ENCODE measurements at places on chromosomes 1 and 21.

DNA sequence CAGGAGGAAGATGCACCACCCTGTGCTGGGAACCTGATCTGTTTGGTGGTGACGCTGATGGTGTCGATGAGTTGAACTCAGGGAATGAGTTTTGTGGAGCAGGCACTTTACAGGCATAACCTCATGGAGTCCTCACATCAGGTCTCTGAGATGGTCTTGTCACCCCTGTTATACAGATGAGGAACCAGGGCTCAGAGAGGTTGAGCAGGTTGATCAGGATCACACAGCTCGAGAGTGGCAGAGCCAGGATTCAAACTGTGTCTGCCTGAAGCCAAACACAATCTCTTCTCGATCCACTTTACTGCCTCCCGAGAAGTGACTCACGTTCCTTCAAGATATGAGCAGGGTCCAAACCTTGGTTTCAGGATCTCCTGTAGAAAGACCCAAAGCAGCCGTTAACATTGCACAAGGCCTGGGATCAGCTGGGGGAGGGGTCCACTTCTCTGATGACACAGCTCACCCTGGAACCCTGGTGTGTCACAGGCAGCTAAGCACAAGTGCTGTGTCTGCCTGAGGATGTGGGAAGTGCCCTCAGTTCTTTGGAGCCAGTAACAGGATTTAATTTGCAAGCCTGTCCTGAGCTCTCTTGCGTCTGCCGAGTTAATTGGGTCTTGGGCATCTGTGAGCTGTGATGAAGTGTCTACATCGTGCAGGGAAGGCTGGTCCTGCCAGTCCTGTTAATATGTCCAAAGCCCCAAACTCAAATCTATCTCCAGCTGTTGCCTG is 65.4 kb upstream of the STUM start:
- DNase-seq, result no peak

DNA sequence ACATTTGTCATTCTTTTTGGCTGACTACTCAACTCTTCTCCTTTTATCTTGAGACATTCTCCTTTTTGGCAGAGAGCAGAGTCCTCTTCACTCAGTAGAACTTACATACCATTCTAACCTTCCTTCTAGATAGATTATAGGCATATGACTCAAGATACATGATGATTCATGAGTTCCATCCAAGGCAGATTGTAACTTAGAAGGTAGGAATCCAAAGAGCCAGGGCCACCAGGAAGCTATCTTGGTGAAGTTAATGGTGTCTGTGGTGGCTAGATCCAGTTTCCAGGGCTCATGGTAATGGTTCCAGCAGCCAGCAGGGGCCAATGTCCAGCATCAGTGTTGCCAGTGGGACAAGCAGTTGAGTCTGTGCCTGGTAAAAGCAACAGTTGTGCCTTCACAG is 76.1 kb upstream of the KIAA0040 start:
- no peak for DNase-seq

DNA sequence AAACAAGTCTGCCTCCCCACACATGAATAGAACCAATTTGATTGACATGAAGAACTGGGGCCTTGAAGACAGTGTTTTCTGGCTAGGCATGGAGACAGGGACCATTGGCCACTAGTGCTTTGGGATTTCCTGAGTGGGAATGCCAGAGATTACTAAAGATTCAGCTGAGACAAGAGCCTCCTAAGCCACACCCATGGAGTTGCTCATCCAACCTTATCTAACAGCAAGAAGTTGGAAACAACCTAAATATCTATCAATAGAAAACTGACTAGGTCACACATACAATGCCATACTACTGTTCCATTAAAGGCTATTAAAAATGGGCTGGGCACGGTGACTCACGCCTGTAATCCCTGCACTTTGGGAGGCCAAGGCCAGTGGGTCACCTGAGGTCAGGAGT is 184.1 kb downstream of the ZBTB18 start:
- DNase-seq, result no peak

DNA sequence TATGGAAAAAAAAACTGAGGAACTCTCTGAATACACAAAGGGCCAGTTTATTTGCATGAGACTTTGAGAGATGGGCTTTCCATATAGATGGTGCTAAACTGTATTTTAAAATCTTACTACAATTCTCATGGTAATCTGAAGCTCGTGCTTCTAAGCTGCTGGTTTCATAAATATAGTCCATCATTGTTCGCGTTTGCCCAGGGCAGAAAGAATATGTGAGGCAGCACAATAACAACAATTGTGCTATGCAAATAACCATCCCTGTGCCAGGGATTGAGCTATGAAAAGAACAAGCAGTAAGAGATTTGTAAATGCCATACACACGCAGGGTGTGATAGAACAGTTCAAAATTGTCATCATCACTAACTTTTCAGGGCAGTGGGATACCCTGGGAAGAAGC is 4.9 kb upstream of the EPS15 start:
- DNase-seq, result no peak

DNA sequence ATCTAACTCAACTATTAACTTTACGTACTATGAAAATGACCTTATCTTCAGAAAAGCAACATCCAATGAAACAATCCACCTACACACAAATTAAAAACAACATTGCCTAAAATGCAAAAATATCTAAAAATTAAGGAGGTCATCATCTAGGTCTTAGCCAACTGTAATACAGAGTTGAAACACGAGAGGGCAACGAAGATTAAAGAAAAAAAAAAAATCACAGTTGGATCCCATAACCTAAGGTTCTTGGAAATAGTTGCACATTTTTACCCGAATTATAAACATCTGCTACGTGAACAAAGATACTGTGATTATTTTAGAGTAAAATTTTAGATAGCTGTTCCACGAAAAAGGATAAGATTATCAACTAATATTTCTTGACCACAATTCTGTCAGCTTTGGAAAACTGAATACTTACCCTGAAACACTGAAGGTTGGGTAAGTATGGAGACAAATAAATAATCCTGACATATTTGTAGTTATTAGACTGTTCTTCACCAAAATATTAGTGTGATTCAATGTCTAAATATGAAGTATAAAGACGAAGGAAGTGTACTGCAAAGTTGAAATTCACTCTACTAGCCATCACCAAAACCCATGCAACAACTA is 88.0 kb upstream of the AK4 start:
- DNase-seq, result no peak

- DNase-seq, result no peak
Measured at GRCh38 chr21:26032263-26032662, 138.3 kb downstream of the APP start.

- DNase-seq, result no peak
Measured at GRCh38 chr1:224541901-224542630, 74.1 kb upstream of the CNIH3 start.

DNA sequence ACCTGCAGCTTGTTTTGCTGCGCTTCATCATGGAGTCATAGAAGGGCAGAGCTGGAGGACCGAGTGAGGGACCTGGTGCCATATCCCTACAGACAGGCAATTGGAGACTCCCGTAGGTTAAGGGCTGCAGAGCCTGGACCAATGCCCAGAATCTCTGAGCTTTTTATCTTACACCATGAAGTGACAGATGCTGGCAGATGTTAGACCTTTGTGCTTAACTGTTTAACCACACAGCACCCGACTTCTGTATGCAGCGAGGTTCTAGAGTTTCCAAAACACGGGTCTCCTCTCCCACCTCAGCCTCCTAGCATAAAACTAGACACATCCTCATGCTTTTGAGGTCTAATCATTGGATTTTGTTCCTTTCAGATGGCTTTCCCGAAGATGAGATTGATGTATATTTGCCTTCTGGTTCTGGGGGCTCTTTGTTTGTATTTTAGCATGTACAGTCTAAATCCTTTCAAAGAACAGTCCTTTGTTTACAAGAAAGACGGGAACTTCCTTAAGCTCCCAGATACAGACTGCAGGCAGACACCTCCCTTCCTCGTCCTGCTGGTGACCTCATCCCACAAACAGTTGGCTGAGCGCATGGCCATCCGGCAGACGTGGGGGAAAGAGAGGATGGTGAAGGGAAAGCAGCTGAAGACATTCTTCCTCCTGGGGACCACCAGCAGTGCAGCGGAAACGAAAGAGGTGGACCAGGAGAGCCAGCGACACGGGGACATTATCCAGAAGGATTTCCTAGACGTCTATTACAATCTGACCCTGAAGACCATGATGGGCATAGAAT is 47.6 kb downstream of the B3GALT5 start:
- no peak for DNase-seq

DNA sequence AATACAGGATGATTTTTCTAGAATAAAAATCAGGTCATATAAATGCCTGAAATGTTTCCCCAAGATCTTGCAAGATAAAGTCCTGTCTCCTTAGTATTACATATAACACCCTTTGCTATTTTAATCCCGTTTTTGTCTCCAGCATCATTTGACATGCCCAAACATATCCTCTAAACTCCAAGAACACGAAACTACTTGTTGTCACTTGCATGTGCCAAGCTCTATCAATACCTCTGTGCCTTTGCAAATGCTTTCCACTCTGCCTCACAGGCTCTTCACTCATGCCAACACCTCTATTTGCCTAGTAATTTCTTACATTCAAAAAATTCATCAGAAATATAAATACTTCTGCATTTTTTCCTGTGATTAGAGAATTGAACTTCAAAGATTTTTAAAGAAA is 37.9 kb downstream of the LRRIQ3 start:
- no peak for DNase-seq

DNA sequence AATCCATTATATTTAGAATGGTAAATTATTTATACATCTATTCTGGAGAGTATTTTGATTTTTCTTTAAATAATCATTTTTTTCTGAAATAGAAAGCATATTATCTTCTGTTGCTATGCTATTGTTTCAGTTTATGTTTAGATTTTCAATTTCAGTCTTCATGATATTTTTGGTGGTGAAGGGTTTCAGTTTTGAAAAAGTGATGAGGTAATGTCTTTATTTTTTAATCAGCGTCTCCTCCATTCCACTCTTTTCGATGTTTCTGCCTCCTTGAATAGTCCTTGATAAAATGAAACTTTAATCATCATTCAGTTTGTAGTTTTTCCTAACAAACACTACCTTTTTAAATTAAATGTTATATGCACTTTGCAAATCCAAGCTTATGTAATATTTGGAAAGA is 428.6 kb downstream of the PTPRC start:
- no peak for DNase-seq

DNA sequence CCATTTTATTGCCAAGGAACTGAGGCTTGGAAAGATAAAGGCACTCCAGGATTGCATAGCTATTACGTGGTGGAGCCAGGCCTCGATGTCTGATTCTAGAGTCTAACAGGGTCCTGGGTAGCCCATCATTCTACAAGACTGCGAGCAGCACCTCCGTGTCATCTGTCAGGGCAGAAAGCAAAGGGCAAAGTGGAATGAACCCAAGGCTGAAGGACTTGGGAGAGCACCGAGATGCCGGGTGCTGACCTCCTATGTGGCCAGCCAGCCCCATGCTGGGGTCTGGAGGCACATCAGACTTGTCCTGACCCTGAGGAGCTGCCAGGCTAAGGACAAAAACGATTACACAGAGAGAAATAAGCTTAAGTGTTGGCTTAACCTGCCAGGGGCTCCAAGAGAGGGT is 62.3 kb downstream of the MRPL37 start:
- DNase-seq, result no peak

DNA sequence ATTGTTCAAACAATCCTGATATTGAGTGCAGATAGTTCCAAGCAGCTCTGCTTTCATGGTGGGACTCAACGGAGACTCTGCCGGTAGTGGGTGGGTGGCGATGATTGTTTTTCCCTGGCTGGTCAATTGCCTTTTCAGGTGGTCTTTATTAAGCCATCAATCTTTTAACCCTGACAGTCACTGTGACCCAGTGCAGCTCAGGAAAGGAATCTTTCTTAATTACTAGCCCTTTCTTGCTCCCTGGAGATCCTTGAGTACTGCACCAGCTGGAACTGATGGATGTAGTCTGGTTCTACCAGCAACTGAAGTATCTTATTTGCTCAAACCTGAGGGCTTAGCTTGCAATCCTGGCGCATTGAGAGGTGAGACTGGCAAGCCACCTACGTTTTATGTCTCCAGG is 196.4 kb downstream of the PLPP3 start:
- DNase-seq, result no peak

DNA sequence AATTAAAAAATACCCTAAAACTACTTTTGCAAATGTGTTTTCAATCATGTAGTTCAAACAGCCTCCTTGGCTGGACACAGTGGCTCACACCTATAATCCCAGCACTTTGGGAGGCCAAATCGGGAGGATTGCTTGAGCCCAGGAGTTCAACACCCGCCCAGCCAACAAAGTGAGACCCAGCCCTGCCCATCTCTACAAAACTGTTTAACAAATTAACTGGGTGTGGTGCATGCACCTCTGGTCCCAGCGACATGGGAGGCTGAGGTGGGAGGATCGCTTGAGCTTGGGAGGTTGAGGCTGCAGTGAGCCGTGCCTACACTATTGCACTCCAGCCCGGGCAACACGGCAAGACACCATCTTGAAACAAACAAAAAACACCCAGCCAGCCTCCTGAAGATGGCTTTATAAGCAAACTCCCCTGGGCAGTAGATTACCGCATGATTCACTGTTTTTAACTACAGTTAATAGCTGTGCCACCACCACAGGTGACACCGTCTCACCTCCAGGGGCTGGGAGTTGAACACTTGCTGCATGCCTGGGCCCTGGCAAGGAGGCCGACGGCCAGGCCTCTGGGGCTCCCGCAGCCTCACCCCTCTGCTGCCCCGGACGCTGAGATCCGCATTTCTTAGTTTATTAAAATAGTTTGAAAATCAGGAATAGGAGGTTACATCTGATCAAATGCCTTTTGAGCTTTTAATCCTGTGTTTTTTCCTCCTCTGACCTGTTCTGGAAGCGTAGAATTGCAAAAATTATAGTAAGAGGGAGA is 16.2 kb downstream of the PTTG1IP start:
- DNase-seq, result no peak

- no peak for DNase-seq
Measured at GRCh38 chr1:61724506-61724812, 482 bp downstream of the TM2D1 start.

DNA sequence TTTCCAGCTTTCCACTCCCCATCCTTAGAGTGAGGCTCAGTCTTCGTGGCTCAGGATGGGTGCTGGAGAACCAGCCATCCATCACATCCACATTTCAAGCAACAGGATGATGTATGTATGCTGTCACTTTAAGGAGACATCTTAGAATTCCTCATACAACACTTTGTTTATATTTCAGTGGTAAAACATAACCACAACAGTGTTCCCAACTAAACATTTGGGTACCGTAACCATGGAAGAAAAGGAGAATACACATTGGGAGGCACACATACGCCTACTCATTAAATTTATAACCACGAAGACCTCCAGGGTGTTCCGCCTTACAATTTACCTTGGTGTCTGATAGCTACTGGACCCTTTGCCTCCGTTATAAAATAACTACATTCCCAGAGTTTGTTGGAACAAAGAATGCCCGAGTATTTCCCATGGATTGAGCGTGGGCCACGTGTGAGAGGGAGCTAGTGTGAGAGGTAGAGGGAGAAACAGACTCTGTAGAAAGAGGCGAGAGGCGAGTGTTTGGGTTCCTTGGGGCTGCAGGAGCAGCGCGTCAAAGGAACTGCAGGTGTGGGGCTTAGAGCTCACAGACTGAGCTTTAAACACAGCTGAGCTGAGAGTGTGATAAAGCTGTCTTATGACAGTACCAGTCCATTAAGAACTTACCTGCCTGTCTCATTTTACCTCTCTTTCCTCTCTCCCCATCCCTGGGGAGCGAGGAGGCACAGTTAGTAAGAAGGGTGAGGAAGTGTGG is 111.5 kb upstream of the USP24 start:
- DNase-seq, result no peak

GRCh38 chr1:87051965-87052364 is 137.5 kb downstream of the HS2ST1 start:
- DNase-seq, result no peak

Measured in stimulated activated naive CD8-positive, alpha-beta T cell treated with anti-CD3 and anti-CD28 coated beads, Interleukin-15, amount 100 ng/mL, for 72 hours (primary cell).